Occipital lobe (tissue), 3 donors: ENCODE measurements at places on chromosomes 7 and 10.

GRCh38 chr7:43639858-43640491, 57.1 kb downstream of the STK17A start:
- no peak for DNase-seq

- peak; percentile 36 for DNase-seq
Measured at GRCh38 chr7:74032191-74032490, 4.2 kb downstream of the ELN start.

DNA sequence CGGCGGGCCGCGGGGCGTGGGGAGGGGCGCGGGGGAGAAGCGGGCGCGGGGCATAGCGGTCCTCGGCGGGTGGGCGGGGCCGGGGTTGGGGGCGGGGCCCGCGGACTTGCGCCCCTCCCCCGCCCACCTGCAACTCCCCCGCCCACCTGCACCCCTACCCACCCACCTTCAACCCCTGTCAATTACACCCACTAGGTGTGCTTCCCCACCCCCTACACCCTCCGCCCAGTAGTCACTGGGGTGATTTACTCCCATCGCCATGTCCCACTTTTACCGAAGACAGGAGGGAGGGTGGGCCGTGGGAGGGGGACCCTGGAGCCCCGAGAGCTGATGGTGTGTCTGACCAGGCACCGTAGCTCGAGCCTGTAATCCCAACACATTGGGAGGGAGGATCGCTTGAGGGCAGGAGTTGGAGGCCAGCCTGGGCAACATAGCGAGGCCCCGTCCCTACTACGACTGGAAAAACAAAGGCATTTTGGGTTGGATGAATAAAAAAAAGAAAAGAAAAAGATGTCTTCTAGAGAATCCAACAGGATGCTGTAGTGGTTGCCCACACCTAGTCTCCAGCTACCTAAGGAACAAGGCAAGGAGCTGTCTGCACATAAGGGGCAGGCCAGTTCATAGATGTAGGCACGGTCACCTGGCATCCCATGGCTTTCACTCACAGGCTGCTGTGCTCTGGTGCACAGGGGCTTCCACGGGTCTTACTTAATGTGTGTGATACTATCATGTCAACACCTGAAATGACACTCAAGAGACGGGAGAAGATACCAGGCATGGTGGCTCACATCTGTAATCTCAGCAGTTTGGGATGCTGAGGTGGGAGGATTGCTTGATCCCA, 761 bp downstream of the KCTD7 start:
- DNase-seq: no peak

- DNase-seq: no peak
Measured at GRCh38 chr7:98930921-98931320, 52.6 kb downstream of the TRRAP start.

DNA sequence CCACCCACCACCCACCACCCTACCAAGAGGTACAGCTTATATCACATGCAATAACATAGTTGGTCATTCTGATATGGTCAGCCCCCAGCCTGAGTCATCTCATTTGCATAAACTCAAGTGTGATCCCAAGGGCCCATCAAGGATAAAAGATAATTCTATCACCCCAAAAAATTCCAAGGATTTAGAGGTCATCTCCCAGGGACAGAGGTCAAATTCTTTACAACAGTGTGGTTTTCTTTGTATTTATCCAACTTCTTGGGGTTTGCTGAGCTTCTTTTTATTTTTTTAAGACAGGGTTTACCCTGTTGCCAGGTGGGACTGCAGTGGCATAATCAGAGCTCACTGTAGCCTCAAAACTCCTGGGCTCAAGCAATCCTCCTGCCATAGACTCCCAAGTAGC, 9.4 kb upstream of the GTPBP10 start:
- no peak for DNase-seq

DNA sequence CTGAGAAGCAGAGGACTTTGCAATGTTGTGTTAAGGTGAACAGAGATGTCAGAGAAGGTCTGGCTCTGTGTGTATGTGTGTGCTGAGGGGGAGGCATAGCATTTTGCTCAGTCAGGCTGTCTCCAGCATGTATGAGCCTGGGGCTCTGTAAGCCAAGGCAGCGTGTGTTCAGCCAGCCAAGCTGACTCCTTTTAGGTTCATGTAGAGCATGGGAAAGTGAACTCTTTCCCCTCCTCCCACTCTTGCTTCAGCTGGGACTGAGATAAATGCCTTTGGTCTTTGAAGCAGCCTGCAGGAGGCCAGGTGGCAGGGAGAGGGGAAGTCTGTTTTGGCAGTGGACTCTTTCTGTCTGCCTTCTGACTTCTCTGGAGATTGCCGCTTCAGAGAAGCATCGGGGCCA, 3.8 kb downstream of the SFXN2 start:
- no peak for DNase-seq

DNA sequence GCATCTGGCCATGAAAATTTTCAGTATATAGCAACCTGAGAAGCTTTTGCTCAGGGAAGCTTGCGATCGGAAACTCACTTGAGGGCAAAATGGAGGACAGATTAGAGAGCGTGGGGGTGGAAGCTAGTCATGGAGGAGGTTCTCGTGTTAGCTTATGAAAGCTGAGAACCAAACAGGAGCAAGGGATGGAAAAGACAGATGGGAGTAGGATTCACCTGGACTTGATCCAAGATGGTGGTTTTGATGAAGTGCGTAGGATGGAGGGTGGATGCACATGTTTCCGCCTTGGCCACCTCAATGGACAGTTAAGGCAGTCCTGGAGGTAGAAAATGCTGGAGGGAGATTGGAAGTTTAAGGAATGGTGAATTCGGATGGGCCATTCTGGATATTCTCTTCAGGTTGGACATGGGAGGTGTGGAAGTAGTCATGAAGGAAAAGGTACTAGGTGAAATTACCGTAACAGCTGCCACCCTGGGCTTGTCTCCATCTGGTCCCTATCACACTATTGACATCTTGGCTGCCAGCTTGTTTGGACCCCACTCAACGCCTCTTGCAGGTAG, 6.3 kb upstream of the C10orf95 start:
- DNase-seq: no peak

DNA sequence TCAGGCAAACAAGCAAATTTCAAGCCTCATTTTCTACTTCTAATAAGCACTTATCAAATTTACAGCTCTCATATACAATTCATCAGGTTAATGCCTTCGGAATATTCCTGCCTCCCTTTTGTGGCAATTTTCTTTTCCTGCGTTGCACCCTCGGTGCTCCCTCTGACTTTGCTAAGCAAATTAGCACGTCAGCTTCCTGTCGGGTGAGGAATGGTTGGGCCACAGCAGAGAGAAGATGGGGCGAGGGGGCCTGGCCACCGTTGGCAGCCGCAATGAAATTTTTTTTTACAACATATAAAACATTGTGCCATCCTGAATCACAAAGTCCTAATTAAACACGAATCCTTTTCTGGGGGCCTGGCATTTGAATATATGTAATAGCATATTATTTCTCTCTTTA, 28.1 kb downstream of the ELFN1 start:
- DNase-seq: no peak

DNA sequence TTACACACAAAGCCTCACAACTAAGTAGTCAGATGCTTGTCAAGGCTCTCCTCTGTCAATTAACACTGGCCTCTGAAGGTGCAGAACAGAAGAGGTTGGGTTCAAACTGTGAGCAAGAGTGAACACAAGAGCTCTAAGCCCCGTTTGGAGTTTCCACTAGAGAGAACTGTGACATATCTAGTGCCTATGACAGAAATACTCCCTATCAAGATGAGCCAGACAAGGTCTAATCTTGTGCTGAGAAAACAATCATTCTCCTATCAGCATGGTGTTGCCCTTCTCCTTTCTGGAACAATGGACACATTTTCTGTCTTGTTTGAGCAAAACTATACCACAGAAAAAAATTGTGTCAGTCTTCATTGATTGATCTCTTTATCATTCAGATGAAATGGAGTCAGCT, 62.4 kb upstream of the CCDC71L start:
- DNase-seq: no peak

DNA sequence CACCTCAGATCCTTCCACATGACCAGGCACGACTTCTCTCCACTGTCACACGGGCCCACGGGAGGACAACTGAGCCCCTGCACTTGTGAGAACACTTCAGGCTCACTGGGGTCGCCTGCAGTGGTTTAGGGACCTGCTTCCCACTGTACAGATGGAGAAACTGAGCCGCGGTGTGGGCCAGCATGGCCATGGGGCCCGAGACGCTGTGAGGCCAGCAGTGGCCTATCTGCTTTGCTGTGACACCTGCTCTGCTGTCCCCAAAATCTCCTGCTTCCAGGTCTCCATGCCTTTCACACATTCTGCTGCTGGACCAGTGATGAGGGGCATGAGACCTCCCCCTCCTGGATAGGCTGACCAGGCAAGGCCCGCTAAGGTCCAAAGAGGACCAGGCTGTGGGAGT, 75.8 kb upstream of the PAX2 start:
- DNase-seq: no peak
